Renal cortical epithelial cell (primary cell): ENCODE measurements at places on chromosomes 3 and 15.

DNA sequence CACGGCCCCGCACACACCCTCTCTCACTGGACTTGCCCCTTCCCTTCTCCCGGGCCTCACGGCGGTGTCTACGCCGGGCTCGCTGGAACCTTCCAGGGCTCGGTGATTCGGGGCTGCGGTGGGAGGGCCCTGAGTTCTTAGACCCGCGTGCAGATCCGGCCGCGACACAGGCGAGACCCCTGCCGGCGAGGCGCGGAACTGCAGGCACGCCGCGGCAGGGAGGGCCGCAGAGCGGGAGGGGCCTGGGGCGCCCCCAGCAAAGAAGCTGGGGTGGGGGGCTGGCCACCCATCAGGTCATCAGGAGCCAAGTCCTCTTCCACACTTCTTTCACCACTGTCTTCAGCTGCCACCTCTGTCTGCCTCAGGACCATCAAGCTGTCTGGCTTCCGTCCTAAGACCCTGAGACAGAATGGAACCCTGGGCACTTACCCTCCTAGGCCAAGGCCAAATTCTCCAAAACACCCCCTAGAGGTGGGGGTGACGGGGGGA, 164.5 kb downstream of the XXYLT1 start:
- DNase-seq: no peak

DNA sequence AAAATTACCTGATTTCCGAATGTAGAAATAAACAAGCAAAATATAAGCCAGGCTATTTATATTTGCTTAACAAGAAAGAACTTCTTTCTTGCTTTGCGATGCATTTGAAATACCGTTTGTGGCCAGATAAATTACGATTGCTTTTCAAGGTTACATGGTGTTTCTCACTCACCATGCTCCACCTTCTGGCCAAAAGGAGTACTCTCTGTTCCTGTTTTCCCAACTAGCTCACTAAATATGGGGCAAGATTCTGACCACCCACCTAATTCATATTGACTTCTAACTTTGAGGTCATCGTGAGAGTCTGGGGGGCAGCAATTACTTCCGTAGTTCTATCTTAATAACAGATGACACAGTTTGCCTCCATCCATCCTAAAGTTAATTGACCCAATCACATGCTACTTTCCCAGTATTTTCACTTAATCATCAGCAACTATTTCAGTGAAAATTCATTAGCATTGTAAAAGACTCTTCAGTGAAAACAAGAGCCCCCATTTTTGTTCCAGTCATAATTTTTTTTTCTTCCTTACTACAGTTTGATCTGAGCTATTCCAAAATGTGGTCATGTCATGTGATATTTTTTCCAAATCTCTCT, 25.9 kb downstream of the ACP3 start:
- DNase-seq: peak; percentile 72

- DNase-seq: no peak
Measured at GRCh38 chr3:194953291-194953690, 267.6 kb downstream of the FAM43A start.

DNA sequence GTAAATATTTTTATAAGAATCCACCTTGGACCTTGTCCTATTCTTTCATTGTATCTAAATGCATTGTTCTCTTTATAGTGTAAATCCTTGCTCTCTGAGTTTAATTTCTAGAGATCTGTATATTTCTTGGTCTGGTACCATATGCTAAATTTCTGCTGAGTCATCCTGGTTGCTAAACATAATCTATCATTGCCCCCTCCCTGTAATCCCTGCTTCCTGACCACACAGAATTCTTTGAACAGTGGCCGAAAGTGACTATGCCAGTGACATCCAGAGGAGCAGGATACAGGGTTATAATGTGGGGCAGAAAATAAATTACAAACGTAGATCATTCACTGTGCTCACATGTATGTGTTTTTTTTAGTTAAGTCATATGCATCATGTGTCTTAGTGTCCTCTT, 143.1 kb downstream of the DIPK2A start:
- DNase-seq: no peak

- DNase-seq: peak; percentile 36
Measured at GRCh38 chr3:30895329-30895728, 868 bp upstream of the GADL1 start.

DNA sequence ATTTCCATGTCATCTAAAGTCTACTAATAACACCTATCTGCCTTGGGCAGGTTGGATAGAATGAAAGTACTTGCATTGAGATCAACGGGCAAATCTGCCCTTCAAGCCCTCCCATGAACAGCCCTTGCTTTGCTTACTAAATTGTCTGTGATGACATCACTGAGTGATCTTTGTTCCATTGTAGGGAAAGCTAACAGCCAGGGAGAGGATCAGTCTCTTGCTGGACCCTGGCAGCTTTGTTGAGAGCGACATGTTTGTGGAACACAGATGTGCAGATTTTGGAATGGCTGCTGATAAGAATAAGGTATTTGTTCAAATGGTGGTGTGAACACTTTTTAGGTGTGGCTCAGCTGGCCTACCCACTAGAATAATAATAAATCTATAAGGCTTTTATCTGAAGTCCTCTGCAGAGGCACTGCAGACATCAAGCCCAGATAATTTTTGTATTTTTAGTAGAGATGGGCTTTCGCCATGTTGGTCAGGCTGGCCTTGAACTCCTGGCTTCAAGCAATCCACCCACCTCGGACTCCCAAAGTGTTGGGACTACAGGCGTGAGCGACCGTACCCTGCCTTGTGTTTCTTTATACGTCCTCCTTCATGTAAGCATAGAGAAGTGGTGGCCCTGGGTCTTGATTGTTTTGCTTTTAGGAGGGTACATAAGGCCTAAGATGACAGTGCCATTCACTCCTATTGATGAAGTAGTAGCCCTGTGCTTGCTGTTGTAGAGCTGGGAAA, 5.7 kb downstream of the PCCB start:
- DNase-seq: no peak

GRCh38 chr15:101193806-101194545, 57.9 kb downstream of the CHSY1 start:
- no peak for DNase-seq

- DNase-seq: no peak
Measured at GRCh38 chr3:16118396-16118795, 56.1 kb upstream of the GALNT15 start.

DNA sequence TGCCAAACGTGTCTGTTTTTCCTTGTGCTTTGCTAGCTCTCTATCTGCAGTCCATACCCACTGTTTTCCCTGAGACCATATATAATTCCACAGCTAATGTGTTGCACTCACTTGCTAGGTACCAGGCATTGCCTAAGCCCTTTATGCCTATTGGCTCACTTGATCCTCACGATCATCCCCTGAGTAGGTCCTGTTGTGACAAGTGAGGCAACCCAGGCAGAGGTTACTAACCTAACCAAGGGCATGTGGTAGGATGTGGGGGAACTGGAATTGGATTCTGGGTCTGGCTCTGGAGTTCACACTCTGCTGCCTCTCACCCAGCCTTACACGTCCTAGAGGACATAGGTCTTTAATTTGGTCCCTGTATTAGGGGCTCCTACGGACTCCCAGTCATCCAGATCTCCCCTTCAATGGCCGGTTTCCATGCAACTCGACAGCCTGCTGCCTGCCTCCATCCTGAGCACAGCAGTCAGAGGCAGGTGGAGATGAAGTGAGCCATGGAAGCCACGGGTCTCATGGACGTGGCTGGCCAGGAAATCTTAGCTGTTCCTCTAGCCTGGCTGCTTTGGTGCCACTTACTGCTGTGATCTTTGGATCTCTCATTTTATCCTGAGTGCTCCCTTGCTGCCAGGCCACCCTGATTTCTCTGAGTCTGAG, 38.9 kb upstream of the MYZAP start:
- no peak for DNase-seq

GRCh38 chr3:50358911-50359759, at the start of gene TMEM115:
TSS of gene TMEM115 (minus strand) at chr3:50359521. CDS start at chr3:50359063, 458 bp downstream.
- peak; percentile 99 for DNase-seq

DNA sequence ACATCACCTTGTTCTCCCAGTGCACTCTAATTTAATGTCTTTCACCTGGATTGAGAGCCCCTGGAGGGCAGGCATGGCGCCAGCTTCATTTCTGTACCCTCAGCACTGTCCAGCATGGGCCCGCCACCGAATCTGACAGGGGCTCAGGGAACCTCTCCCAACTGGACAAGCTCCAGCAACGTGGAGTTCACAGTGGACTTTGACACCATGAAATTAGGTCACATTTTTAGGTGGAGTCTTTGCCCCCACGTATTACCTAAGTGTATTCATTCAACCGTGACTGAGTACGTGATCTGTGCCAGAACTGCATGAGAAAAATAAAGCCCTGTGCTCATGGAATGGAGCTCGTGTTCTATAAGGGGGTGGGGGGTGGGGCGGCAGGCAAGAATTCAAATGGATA, 94.1 kb upstream of the ATP2B2 start:
- peak; percentile 16 for DNase-seq

- no peak for DNase-seq
Measured at GRCh38 chr15:40830884-40831283, 2.4 kb upstream of the PPP1R14D start.

- no peak for DNase-seq
Measured at GRCh38 chr3:42216302-42216701, 49.7 kb downstream of the CCK start.

DNA sequence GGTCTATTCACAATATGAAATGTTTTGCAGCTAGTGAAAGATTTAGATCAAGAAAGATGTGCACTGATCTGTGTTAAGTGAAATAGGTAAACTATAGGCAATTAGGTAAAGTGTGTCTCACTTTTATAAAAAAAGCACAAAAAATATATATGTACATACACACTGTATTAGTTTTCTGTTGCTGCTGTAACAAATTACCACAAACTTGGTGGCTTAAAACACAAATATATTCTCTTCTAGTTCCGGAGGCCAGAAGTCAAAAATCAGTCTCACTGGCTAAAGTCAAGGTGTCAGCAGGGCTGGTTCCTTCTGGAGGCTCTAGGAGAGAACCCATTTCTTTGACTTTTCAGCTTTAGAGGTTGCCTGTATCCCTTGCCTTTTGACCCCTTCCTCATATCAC, 11.1 kb downstream of the FAH start:
- DNase-seq: no peak

DNA sequence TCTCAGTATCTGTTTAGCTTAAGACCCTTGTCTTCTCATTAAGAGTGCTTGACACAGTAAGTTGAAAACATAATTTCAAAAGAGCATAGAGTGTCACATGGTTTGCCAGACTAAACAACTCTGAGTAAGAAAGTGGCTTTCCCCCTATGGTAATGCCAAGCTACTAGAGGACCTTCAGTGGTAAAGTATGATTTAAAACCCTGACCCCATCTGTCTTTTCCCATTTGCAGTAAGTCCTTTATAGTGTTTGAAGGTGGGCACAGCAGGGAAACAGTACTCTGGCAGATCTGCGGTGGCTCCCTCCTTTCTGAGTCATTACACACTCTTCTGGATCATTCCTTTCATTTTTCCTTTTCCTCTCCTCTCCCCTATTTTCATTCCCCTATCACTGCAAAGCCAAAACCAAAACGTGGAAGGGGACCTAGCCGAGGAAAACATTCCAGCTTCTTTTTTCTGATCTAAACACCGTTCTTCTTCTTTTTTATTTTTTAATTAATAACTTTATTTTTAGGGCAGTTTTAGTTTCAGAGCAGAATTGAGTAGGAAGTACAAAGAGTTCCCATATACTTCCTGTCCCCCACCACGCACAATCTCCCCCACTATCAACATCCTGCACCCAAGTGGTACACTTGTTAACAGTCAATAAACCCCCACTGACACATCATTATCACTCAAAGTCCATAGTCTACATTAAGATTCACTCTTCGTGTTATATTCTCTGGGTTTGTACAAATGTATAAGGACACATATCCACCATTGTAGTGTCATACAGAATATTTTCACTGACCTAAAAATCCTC, 74.7 kb downstream of the PPARG start:
- no peak for DNase-seq

DNA sequence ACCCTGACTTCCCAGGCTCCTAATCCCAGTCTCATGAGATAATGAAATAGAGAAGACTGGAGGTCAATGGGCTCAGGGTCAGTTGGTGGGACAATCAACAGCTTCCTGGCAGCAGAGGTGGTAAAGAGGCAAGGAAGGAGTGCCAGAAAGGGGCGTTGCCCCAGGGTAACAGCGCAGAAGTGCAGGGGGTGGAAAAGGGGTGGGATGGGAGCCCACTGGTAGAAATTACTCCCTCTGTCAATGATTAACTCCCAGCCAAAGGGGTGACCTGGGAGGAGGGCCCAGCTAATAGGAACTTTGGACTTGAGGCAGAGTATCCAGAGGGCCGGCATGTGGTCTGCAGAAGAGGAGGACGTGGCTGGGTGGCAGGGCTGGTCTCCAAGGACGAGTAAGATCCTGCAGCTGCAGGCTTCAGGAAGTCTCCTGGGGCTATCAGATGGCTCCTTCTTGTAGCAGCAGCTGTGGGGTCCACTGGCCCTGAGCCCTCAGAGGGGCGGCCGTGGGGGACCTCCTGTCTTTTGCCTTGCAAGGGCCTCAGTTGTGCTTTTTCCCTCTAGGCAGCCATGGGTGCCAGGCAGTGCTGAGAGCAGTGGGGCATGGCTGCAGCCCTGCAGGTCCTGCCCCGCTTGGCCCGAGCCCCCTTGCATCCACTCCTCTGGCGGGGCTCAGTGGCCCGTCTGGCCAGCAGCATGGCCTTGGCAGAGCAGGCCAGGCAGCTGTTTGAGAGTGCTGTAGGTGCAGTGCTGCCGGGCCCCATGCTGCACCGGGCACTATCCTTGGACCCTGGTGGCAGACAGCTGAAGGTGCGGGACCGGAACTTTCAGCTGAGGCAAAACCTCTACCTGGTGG, 2.3 kb downstream of the GLYCTK start:
- peak; percentile 54 for DNase-seq

DNA sequence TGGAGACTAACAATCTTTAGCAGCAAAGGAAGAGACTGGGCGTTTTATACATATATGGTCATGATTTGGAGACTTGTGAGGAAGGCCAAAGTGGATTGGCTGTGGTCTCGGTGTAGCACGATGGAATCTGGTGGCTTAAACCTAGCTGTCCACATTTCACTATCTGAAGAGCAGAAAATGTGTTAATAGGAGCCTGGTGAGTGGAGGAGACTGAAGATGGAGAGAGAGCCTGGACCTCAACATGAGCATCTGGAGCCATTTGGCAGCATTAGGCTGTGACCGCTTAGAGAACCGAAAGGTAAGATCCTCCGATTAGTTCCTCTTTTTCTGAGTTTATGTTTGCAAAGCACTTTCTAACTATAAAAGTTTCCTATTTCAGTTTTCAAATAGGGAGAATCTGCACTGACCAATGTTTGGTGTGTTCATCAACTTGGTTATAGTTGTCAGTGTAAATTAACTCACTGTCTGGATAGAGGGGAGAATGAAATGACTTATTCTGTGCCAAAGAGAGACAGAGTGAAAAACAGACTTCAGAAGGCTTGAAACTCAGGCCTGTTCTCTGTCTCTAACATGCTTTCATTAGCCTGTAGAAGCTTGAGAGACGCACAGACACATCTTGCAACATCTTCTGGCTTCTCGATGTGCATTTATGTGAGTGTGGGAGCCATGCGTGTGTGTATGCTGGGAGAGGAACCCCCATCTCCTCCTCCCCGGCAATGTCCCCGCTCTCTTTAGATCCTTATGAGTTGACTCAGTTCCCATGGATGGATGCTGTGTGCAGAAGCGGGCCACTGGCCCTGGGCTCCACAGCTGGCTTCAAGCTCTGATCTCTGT, 244.7 kb upstream of the TBL1XR1 start:
- no peak for DNase-seq

DNA sequence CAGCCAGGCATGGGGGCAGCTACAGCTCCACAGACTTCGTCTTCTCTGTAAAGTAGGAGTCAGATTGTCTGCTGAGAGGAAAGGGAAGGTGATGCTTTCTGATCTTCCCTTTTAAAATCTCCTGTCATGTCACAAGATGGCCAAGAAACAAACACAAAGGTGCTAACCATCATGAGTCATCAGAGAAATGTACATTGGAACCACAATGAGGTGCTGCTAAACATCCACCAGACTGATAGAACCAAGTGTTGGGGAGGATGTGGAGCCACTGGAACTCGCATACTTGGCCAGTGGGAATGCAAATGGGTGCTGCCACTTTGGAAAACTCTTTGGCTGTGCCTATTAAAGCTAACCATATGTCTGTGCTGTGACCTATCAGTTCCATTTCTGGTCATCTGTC, 268.8 kb downstream of the SLCO3A1 start:
- no peak for DNase-seq
